Urinary bladder (tissue), 4 donors: ENCODE measurements at places on chromosomes 11 and 22. TPM values are rescaled to one million over a fixed set of nuclear protein-coding genes. Genes with fewer than 3 reads are reported as not detected.

DNA sequence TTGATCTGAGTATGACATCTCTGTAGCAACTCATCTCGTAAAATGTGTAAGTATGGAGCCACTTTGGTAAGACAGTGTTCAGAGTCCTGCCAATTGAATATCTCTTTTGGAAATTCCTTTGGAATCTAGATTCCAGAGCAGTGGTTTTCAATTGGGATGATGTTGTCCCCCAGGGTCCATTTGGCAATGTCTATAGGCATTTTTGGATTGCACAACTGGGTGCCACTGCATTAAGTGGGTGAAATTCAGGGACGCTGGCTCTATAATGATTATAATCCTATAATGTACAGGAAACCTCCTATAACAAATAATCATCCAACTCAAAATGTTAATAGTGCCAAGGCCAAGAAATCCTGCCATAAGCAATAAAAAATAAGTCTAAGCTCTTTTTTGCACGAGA is 404.8 kb upstream of the RAG2 start:
- DNase-seq, result no peak

The TYR gene
- total RNA-seq, result not detected

- DNase-seq, result no peak
Observed at GRCh38 chr22:44729391-44730021, 22.9 kb upstream of the ARHGAP8 start.

The KBTBD4 gene
- 15.4 TPM for total RNA-seq

DNA sequence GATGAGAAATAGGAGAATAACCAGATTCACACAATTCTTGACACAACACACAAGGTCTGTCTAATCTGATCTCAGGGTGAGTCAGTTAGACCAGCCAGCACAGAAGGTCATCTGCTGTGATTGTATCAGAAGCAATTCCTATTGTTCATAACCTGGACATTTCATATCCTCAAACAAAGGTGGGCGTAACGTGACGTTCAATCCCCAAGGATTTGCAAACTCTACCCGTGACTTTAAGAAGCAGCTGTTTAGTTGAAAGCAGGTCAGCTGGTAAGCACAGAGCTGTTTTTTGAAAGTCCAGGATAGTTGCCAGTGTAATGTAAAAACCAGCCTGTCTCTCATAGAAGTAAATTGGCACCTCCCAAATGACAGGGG is 385.1 kb downstream of the DCDC1 start:
- DNase-seq, result no peak

The C11orf97 gene
- total RNA-seq, result not detected

GRCh38 chr22:36155702-36156101 is 4.9 kb downstream of the APOL3 start:
- DNase-seq, result peak; percentile 45

GRCh38 chr22:17281026-17281425 is 61.8 kb upstream of the ADA2 start:
- DNase-seq, result no peak

GRCh38 chr11:87323899-87324298 is 286.2 kb downstream of the TMEM135 start:
- DNase-seq, result no peak

GRCh38 chr22:27628341-27628740 is 173.2 kb downstream of the MN1 start:
- DNase-seq, result no peak

- peak; percentile 36 for DNase-seq
Observed at GRCh38 chr11:47415949-47416472, 7.6 kb downstream of the SLC39A13 start.

The TBX10 gene
- total RNA-seq, result not detected

DNA sequence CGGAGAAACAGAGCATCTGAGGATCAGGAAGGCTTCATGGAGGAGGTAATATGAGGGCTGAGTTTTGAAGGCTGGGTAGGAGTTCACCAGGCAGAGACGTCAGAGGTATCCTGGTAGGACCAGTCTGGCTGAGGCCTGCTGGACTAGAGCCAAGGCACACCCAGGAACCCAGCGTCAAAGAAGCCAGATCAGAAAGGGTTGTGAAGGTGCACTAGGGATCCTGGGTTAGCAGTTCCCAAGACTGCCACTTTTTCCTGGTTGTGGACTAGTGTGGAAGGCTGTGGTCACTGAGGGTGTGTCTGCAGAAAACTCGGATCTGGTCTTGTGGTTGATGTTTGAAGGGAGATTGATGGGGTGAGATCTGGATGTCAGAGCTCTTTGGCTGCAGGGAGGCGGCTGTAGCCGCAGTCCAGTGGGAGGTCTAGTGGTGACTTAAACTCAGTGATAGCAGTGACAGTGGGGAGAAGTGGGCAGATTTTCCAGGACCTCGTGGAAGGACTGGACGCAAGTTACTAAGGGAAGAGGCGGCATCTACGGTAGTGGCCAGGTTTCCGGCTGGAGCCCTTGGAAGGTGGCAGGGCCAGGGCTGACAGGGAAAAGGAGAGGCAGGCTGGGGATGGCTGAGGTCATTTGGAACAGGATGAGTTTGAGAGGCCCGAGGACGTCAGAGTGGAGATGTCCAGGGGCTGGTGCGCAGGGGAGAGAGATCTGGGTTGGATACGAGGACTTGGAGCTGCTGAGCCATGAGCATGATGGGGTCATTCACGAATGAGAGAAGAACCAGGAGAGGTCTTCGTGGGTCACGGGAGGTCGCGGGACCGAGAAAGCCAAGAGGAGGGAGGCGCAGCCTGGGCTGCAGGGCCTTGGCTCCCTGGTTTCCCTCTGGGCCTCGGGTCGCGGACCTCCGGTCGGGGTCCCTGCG is 10.9 kb downstream of the RELA start:
- no peak for DNase-seq

DNA sequence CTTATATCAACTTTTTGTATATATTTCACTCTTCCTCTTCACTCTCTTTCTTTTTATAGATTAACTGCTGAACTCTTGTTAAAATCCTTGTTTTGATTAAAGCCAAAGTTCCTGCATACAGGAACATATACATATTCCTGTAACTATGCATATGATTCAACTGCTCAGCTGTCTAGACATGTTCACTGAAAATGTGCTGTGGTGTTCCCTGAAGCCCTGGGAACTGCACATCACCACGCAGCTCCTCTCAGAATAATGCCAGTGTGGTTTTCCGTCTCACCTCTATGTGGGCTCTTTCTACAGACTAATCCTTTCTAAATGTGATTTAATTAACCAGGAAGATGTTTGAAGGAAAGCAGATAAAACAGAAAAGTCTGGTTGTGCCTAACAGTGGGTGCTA is 25.6 kb upstream of the MMP12 start:
- DNase-seq, result no peak

The ADAMTS15 gene
- 16.4 TPM for total RNA-seq
